Retinal pigment epithelial cell (primary cell): ENCODE measurements at places on chromosomes 6 and 20.

DNA sequence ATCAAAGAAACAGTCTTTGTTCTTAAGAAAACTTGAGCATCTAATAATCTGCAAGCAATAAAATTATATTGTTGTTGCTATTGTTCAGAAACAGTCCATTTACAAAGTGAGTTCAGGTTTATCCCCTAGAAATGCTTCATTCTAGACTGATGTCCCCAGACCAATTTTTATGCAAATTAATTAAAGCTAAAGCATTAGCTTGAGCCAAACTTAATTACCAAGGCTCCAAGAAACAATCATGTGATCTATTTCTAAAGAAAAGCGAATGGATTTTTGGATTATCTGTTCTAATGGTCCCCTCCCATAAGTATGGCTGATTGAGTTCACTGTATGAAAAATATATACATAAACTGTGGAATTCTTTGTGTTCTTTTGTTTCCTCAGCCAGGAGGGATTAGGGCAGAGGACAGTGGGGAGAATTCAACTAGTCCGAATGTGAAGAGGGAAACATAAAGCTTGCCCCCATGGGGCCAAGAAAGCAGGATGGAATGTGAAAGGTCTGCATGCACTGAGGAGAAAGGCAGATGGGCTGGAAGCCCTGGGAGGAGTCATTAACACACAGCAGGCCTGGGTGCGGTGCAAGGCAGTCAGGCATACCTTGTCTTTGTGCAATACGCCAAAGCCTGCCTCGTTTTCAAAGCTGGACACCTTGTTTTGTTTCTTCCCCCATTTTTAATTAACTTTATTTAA is 597.1 kb downstream of the KIF16B start:
- no peak for DNase-seq

- no peak for DNase-seq
These were observed 1.1 kb downstream of the TCP1 start for GRCh38 chr6:159788276-159788675.

DNA sequence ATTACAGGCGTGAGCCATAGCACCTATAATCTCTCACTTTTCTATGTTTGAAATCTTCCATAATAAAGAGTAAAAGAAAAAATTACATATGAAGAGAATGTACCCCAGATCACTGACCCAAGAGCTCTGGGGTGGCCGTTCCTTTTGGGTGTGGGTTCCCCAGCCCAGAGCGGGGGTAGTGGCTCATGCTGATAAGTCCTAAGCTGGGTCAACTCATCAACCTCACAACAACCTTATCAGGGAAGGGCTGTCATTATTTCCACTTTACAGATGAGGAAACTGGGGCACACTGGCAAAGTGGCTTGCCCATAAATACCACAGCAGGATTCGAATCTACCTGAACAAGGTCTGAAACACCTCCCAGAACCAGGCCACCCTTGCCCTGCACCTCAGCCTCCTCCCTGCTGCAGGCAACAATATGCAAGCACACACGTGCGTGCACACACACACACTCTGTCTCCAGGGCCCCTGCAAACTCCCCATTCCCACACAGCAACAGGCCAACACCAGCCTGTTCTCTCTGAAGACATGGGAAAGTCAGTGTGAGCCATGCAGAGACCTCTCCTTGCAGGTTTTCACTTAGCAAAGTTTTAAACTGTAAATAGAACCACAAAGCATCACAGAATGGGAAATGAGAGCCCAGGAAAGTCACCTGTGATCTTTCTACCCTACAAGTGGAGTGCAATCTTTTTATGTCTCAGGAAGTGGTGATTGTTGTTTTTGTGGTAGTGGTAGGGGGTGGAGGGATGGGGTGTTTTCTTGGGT is 27.7 kb downstream of the BFSP1 start:
- no peak for DNase-seq

- no peak for DNase-seq
These were observed 683.0 kb downstream of the DHX35 start for GRCh38 chr20:39645131-39645530.

DNA sequence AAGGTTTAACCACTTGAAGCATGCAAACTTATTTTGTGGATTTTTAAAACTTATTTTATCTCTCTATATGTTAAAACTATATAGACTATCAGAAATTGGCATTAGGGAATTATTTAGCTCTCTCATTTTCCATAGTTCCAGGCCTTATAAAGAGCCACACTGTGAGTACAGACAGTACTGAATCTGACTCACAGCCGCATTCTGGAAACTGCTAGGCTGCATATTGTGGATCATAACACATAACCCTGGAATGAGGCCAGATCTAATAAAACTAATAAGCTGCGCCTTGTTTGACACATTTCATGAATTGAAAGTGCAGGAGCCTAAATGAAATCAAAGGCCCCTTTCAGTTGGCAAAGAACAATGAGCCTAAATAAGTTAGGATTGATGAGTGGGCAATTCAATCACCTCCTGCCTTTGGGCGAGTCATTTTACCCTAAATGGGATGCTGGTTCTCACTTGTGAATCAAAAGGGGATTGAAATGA is 308.4 kb downstream of the PACRG start:
- peak; percentile 30 for DNase-seq

- no peak for DNase-seq
These were observed 769.9 kb downstream of the QKI start for GRCh38 chr6:164184410-164184809.

DNA sequence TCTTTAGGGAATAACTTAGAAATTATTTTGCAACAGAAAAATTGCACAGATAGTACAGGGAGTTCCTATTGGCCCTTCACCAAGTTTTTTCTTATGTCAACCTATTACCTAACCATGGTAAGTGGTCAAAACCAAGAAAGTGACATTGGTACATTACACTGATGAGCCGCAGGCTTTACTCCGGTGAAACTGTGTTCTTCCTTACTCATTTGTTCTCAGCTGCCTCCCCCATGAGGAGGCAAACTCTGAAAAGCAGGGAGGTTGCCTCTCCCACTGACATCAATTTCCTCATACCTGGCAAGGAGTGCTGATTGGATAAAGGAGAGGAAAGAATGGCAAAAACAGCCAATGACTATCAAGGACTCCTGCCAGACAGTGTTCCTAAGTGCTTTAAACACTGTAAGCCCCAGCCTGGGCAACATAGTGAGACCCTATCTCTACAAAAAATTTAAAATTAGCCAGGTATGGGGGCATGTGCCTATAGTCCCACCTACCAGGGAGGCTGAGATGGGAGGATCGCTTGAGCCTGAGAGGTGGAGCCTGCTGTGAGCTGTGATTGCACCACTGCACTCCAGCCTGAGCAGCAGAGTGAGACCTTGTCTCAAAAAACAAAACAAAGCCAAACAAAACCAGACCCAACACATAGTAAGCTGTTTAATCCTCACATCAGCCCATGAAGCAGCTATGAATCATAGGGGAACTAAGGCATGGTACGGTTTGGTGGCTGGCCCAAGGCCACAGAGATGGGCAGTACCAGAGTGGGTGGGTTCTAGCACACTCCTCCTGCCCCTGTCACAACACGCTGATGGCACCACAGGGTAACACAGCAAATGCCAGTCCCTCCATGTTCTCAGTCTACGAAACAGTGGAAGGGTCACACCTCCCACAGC is 24.7 kb downstream of the C20orf203 start:
- DNase-seq, result no peak

- DNase-seq, result no peak
These were observed 12.5 kb downstream of the CASP8AP2 start for GRCh38 chr6:89842228-89842627.

- no peak for DNase-seq
These were observed 31.9 kb downstream of the HIVEP2 start for GRCh38 chr6:142913036-142913510.

GRCh38 chr6:105797286-105797979 is 288.7 kb upstream of the PRDM1 start:
- DNase-seq, result no peak

- DNase-seq, result no peak
These were observed 11.0 kb downstream of the UQCC2 start for GRCh38 chr6:33700391-33701050.

- DNase-seq, result no peak
These were observed 383.7 kb downstream of the MAFB start for GRCh38 chr20:40305303-40305702.
